ENCODE measurements at places on chromosomes 7 and 10. TPM values are rescaled to one million over a fixed set of nuclear protein-coding genes. Genes with fewer than 3 reads are reported as not detected.

NUTM2D gene
- 3.9 TPM for total RNA-seq

CCDC3 gene
- 1.8 TPM for total RNA-seq

SP4 gene
- 5.4 TPM for total RNA-seq

PDZD7 gene
- 1.2 TPM for total RNA-seq

CFAP46 gene
- 1.9 TPM for total RNA-seq

UBE2D1 gene
- 19.9 TPM for total RNA-seq

CADPS2 gene
- total RNA-seq, result 12.4 TPM

SPDYE8 gene
- total RNA-seq, result not detected

PNLIP gene
- not detected for total RNA-seq

FAM25C gene
- not detected for total RNA-seq
